ENCODE measurements at places on chromosomes 5 and 9.

GRCh38 chr5:132256783-132257130 is 739 bp upstream of the PDLIM4 start:
- DNase-seq, result no peak

GRCh38 chr9:130371196-130371966 is 73.4 kb upstream of the ASS1 start:
- no peak for DNase-seq

GRCh38 chr9:72996684-72997314 is 43.9 kb upstream of the ALDH1A1 start:
- DNase-seq, result no peak

DNA sequence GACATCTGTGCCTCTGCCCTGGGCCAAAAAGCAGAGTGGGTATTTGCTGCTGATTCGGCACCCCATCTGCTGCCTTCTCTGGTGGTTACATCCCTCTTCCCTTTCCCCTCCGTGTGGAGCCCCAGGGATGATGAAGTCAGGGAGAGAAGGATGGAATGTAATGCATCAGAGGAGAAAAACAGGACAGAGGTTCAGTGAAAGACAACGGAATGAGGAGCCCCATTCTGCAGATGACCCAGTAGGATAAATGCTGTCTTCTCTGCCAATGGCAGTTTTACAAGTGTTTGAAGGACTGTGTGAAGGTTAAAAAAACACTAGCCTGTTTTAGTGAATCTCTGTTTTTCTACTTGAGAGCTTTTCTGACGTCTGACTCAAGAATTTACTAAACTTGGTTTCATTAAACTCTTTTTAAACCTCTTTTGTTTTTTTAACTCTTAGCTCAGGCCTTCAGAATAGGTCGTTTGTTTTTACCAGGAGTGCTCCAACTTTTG is 86.3 kb downstream of the NLN start:
- DNase-seq, result no peak

GRCh38 chr9:127248241-127248640 is 16.3 kb upstream of the GARNL3 start:
- DNase-seq, result no peak

- no peak for DNase-seq
These were observed 32.1 kb upstream of the HSD17B4 start for GRCh38 chr5:119420169-119420568.

- DNase-seq, result no peak
These were observed 116.6 kb downstream of the AOPEP start for GRCh38 chr9:94843134-94843533.

- no peak for DNase-seq
These were observed 6.5 kb downstream of the PPP6C start for GRCh38 chr9:125183054-125183453.

DNA sequence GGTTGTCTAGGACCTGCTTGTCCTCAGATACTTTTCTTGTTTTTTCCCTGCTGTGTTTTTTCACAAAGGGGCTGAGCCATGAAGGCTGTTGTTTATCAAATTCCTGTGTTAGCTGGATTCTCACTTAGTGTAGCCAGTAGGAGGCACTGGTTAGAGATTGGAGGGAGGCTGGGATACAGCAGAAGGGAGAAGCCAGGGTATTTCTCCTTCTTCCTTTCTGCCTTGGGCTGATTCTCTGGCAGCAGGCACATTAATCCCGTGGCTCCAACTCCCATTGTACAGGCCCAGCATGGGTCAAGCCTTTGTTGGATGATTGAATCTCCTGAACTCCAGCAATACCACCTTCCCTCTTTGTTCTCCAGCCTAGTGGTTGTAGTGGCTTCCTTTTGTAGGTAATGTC is 46.4 kb upstream of the FAM170A start:
- DNase-seq, result no peak

GRCh38 chr5:124783794-124784193 is 37.4 kb upstream of the ZNF608 start:
- no peak for DNase-seq
